ENCODE measurements at places on chromosomes 5 and 9.

DNA sequence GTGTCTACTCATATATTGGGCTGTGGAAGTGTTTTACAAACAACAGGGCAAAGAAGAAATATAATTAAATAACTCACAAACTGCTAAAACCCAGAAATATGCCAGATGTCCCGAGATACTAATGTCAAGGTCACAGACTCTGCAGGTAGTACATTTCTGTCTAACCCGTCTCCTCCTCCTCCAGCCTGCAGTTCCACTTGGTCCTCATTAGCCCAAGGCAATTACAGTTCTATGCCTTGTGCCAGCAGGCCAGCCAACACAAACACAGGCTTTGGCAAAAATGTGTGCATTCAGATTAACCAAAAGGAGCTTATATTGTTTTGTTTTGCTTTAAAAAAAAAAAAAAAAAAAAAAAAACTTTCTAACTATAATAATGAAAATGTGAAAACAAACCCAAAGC is 148.8 kb downstream of the MYO10 start:
- no peak for DNase-seq

GRCh38 chr9:35436933-35437332 is 53.0 kb upstream of the RUSC2 start:
- no peak for DNase-seq

DNA sequence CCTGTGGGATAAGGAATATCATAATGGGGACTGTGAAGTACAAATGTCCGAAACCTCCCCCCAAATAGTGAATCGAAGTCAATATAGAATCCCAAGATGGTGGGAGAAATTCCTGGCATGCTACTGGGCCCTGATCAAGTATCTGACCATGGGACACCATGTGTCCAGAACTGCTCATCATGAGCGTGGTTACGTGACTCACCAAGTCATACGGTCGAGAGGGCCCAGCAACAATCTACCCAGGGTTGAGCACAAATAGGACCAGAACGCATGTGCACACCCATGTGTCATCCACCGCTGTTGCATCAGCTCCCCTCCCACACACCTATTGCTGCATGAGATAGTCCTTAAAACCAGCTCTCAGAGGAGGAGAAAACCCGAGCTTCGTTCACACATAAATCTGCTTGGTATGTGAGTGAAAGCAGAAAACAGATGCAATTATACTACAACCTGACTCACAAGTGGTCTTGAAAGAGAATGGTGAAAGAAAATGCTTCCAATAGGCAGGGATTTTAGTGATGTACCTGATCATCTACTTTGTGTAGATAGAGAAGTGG is 353.2 kb downstream of the CWC27 start:
- no peak for DNase-seq

- no peak for DNase-seq
Measured at GRCh38 chr9:82555431-82556051, 507.4 kb downstream of the RASEF start.

- DNase-seq, result no peak
Measured at GRCh38 chr9:27929841-27930240, 356.6 kb upstream of the C9orf72 start.

DNA sequence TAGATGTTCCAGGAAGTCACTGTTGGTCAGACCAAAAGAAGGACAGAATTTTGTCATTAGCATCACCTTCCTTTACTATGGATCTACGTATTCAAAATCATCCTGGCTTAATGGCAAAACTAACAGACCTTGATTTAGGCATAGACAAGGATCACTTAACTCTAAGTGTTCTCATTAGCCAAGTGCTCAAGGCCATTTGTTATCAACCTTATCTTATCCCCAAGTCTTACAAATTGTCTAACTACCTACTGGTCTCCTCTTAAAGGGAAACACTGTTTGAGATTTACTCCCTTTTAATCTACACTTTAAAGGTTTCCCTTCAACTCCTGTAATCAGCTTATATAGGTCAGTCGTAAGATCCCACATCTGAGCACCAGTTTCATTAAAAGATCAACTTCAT is 1197.5 kb upstream of the C9orf72 start:
- DNase-seq, result no peak

- DNase-seq, result no peak
Measured at GRCh38 chr5:75337366-75338021, 474 bp downstream of the HMGCR start.

- DNase-seq, result no peak
Measured at GRCh38 chr9:75995066-75995465, 104.6 kb downstream of the PCSK5 start.
